ENCODE measurements at places on chromosomes 2 and 18.
A peak's percentile ranks its signal among the peaks of the same experiment; 100 is the strongest.

GRCh38 chr2:174572556-174572955 is 25.0 kb downstream of the WIPF1 start:
- DNase-seq, result no peak

- DNase-seq, result no peak
These were observed 85.3 kb downstream of the ZEB2 start for GRCh38 chr2:144434425-144435222.

- DNase-seq, result no peak
These were observed 133.5 kb upstream of the UBE2E3 start for GRCh38 chr2:180846756-180847472.

DNA sequence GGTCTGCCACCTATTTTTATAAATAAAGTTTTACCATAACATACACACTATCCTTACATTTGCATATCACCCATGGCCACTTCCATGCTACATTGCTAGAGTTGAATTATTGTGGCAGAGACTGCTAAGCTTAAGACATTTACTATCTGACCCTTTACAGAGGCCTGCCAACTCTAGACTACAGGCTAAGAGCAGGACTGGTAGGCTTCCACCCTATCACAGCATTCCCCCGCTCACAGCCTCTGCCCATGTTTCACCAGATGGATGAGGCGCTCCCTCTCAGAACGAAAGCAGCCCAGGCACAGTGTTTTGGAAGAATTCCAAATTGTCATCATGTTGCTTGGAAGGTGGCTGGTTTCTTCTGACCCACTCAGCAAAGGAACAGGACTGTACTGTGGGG is 91.7 kb upstream of the SLC35G4 start:
- no peak for DNase-seq

DNA sequence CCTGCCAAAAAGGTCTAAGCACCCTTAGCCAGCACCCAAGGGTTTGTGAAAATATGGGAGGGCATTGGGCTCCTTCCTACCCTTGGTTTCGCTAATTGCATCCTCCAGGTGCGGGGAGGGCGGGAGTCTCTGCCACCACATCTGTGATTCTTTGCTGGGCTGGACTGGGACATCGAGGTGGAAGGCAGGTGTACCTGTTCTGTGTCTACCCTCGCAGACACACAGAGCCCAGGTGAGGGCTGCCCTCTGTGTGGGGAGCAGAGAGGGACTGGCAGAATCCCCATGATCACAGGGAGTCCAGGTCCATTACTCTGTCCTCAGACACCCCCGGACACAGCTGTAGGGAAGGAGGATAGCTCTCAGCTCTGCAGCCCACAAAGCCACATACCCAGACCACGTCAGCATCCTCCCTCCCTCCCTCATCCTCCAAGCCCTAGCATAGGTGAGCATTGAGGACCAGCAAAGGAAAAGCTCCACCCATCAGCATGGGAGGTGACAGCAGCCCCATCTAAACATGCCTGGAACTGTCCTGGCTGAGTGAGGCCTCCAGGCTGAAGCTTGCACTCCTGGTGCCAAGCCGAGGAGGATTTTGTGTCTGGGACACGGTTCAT is 49.8 kb downstream of the PLB1 start:
- no peak for DNase-seq

DNA sequence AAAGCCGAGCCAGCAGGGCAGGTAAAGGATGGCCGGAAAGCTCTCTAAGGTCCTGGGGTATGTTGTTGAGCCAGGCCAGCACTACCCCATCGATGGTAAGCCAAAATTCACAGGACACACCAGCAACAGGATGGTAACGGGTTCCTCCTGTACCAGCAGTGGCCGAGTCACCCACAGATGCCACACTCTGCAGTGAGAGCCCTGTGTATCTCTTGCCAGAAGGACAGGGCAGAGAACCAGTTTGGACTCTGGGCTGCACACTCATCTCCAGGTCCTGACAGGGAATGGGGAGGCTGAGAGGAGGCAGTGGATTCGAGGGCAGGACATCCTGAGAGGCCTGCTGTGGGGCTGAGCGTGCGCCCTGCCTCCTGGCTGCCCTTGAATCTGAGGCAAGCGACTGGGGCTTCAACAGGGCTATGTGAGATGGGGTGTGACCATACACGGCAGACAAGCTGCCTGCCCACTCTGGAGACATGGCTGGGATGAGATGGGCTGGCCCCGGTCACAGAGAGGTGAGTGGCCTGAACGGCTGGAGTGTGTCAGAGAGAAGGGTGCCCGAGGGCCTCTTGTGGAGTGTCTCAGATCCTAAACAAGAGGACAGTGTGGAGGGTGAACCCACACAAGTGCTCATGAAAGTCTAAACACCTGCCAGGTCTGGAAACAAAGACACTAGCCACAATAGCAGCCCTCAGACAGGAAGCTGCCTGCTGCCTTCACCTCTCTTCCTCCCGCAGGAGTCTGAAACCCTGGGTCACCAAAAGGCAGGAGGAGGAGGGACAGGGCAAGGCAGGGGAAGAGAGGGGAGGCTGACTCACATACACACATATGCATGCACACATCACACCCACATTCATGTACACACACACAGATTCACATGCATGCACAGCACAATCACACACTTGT is 182.3 kb downstream of the LOXHD1 start:
- DNase-seq, result peak; percentile 68

DNA sequence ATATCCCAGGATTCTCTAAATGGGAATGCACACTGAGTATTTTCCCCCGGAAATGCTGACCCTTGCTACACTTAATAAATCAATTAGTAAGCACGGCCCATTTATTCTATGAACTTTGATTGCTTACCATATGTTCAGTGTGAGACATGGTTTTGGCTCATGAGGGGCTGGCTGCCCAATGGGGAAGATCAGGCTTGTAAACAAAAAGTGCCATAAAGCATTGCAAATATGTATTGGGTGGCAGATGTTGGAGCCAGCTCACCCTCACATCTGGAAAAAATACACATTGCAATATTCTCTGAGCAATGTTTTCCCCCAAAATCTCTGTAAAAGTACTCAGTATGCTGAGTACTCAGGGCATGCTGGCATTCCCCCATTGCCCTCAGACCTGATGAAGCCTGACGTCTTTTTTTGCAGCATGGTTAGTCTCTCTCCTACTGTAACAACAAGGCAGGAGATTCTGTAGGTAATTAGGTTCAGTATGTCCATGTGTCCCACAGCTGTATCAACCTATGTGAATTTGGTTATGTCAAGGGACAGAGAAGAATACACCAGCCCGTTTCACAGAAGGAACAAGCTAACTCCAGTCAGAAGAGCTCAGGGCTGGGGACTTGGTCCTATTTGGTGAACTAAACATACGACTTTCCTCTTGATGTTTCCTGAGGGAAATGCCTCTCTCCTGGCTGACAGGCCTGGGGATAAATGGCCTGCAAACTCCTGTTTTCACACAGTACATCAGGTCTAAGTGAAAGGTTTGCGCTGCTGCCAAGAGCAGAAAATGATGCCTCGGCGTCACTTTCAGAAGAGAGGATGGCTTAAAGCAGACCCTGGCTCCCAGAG is 202.4 kb downstream of the INSIG2 start:
- no peak for DNase-seq

DNA sequence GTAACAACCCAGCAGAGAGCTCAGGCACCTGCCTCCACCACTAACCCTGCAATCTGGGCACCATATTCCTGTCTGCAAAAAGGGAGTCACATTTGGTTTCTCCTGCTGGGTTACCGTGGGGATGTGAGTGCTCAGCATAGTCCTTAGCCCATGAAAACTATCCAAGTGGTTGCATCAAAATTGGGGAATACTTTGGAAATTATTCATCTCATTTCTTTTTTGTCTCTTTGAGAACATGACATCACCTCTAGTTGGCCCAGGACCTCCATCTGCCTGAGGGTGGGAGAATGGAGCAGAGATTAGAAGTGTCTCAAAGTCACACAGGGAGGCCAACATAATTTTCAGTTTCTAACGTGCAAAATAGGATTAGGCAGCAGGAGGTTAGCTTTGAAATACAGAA is 19.3 kb upstream of the SPP2 start:
- no peak for DNase-seq

- no peak for DNase-seq
These were observed 1.7 kb downstream of the OBSL1 start for GRCh38 chr2:219569635-219570034.

DNA sequence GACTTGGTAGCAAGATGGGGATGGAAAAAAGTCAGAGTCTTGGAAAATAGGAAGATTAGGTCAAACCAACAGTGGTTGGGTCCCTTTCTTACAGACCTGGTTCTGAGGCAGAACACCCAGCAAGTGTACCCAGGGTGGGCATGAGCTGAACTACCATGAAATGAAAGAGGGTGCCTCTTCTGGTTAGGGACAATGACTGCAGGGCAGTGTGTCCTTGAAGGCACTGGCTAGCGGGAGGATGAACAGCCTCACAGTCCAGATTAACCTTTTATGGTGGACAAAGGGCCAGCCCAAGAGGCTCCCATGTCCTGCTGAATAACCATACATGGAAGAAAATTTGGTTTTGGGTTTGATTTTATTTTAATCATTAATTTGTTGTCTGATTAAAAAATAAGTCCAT is 61.8 kb upstream of the CCDC85A start:
- no peak for DNase-seq

GRCh38 chr2:66929632-66930338 is 467.3 kb upstream of the ETAA1 start:
- DNase-seq, result no peak

DNA sequence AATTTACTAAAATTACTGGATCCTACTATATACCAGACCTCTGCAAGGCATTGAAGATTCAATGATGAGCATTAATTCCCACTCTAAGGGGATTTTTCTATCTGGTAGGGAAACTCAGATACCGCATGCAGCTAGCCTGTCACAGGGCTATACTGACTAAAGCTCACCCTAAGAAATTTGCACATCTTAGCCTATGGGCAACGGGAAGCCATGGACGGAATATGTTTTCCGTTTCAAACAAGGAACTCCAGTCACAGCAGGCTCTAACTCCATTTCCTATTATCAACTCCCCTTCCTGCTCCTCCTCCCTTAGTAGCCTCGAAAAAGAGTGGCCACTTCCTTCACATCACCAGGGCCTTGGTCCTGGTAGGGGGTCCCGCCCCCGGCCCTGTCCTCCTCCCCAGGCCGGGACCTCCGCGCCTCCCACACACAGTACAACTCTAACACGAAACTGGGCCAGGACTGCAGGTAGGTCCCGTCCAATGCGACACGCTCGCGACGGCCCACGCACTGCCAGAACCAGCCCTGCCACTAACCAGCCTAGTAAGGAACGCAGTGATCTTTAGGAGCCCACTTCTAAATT is 659 bp upstream of the COX5B start:
- DNase-seq, result no peak

DNA sequence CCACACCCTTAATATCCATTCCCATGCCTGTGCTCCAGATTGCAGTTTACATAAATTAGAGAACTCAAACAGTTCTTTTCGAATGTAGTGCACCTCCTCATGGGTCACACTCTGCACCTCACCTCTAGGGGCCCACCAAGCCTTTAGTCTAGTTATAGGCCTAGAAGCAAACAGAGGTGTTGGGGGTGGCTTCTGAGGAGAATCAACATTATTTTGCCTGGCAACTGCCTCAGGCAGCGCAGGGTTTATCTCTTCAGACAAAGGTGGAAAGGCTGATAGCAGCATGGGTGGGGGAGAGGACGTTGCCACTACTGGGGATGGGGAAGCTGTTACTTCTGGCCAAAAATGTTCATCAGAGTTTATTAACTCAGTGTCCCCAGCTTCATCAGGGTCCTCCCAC is 5.0 kb upstream of the GYPC start:
- DNase-seq, result no peak

GRCh38 chr2:66555501-66556324 is 120.8 kb downstream of the MEIS1 start:
- DNase-seq, result peak; percentile 33

GRCh38 chr2:232623768-232624765 is 9.3 kb upstream of the EFHD1 start:
- no peak for DNase-seq

DNA sequence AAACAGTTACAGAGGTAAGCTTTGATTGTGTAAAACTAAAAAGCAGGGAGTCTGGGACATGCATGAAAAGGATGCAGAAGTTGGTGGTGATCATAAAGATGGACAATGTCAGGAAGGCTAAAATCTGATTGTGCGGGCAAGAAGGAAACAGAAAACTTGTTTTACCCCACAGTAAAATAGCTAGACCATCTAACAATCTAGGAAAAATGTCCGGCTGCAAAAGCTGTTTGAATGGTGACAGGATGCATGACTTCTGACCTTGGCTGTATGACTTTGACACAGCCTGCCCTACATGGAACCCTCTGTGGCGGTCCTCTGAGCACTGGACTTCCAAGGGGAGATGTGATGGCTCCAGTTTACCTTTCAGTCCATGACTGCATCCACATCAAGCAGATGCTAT is 93.6 kb downstream of the RAPH1 start:
- no peak for DNase-seq

DNA sequence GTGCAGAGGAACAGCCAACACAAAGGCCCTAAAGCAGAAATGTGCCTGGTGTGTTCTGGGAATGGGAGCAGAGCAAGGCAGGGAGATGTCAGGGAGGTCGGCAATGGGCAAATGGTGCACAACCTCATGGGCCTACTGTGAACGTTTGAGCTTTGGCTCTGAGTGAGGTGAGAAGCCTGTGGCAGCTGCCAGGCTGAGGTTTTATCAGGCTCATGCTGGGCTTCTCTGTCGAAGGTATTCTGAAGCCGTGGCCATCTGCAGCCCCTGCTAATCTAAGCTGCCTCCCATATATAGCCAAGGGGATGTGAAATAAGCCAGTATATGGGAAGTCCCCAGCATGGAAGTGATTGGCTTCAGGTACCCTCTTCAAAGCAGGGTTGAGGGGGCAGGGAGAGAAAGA is 193.3 kb downstream of the SLC4A3 start:
- DNase-seq, result no peak

- DNase-seq, result no peak
These were observed 367.2 kb upstream of the KCNH7 start for GRCh38 chr2:163205589-163206254.

DNA sequence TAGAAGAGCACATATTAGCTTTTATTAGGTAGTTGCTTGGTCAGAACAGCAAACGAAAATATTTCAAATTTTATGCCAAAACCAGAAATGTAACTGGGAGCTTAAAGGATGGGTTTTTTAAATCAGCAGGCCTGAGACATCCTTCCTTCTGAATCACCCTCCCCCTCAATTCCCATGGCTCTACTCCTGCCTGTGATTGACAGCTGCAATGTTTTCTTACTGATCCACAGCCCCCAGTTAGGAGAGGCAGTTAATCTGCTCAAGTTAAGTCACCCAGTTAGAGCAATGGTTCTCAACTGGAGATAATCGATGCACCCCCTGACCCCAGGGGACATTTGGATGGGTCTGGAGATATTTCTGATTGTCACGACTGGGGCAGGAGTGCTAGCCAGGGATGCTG is 24.9 kb downstream of the KCTD18 start:
- no peak for DNase-seq

- DNase-seq, result no peak
These were observed 9.4 kb downstream of the CYP1B1 start for GRCh38 chr2:38066421-38067115.

GRCh38 chr2:8719528-8719927 is 37.7 kb downstream of the ID2 start:
- no peak for DNase-seq

DNA sequence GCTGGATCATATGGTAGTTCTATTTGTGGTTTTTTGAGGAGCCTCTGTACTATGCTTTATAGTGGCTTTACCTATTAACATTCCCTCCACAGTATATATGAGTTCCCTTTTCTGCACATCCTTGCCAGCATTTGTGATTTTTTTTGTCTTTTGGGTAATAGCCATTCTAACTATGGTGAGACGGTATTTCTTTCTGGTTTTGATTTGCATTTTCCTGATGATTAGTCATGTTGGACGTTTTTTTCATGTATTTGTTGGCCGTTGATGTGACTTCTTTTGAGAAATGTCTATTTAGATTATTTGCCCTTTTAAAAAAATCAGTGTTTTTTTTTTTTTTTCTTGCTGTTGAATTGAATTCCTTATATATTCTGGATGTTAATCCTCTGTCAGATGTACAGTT is 31.1 kb downstream of the ACTR3 start:
- DNase-seq, result no peak

All from NCI-H2029 treated with DMSO at 0.1 percent for 48 hours (cell line).